Activated T-cell treated with anti-CD3 and anti-CD28 coated beads for 1 hour (primary cell): ENCODE measurements at places on chromosomes 3 and 15.

DNA sequence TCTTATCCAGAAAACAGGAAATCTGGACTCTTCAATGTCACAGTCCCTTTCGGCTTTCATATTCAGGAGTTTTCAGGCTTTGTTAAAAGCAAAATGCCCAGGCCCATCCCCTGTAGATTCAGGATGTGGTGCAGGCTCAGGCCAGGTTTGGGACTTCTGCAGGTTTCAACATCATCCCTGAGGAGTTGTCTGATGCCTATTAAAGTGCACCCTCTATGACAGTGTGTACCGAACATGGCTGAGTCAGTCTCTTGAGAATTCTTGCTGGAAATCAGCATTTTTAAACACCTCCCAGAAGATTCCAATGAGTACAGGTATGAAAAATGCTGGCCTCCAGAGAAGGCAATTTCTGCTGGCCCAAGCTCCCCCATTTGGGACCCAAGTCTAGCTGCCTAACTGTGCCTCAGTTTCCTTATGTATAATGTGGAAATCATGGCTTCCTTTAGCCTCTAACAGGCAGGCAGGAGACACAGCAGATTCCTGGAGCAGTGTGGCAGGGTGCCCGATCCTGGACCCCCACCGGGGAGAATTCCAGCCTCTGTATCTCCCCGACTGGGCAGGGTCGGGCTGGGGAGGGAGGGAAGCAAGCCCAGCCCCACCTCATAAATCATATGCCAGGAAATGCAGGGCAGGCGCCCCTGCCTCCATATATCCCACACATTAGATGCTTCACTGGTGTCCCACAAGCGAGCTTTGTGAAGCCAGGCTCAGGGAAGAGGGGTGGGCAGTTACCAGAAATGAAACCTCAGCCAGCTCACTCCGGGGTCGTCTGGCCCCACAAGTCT, 44.4 kb upstream of the SLC6A11 start:
- DNase-seq, result no peak

- DNase-seq, result no peak
These were observed 105.7 kb downstream of the CORO2B start for GRCh38 chr15:68684476-68684875.

GRCh38 chr3:139199421-139200010, 144.3 kb upstream of the MRPS22 start:
- DNase-seq, result no peak

- no peak for DNase-seq
These were observed 31.9 kb upstream of the RPP14 start for GRCh38 chr3:58274027-58274614.

DNA sequence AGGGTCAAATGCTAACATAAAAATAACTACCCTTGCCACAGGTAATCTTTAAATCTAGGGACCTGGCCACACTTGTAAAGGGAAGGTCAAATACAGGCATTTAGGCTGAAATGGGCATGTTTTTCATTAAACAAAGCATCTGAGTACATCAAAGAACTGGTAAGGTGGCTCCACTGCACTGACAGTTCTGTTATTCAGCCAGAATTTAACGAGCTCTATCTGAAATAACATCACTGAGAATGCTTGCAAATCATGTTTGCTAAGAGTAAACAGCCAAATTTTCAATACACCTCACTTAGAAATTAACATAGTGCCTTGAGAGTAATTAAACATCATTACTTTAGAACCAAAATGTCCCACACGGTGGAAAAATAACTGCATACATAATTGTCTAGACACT, 118.9 kb downstream of the MTHFS start:
- no peak for DNase-seq

DNA sequence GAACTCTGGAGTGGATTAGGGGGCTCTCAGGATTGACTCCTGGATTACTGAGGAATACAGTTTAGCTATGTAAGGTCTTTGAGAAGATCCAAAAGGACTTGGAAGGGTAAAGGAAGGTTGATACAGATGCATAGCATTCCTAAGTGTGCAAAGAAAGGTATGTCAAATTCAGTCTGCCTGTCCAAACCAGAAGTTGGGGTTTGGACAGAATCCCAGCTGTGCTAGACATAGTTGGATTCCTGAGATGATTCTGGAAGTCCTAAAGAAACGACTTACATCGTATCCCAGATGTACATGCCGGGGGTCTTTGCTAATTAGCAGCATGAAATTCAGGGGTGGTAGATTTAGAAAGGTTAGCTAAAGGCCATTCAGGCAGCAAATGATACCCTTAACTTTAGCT, 97.7 kb upstream of the TSPAN3 start:
- no peak for DNase-seq

DNA sequence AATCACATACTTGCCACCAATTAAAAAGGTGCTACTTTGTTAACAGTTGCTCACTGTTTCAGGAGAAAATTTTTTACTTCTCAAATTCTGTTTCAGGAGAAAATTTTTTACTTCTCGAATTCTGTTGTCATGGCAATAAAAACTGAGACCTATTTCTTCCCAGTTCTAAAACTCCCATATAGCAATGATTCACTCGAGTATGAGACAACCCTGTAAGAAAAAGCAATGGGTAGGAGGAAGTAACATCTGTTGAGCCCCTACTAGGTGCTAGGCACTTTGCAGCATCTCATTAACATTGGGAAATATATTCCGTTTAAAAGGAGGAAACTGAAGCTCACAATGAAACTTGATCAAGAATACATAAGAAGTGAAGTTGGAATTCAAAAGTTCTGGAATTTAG, 35.1 kb upstream of the IGSF11 start:
- DNase-seq, result no peak

DNA sequence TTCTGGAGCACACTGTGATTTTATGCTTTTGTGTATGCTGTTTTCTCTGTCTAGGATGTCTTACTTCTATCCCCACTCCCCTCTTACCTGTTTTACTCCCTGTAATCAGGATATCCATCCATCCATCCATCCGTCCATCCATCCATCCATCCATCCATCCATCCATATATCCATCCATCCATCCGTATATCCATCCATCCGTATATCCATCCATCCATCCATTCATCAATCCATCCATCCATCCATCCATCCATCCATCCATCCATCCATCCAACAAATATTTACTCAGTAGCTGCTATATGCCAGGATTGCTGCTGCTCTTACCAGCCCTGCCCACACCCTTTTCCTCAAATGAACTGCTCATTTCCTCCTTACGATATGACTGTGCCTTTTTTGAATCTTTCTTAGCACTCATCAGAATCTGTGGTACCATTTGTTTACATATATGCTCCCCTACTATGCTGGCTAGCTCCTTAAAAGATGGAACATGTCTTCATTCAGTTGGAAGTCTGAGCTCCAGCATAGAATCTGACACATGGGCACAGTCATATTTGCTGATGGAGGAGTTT, 35.2 kb downstream of the USP13 start:
- no peak for DNase-seq

DNA sequence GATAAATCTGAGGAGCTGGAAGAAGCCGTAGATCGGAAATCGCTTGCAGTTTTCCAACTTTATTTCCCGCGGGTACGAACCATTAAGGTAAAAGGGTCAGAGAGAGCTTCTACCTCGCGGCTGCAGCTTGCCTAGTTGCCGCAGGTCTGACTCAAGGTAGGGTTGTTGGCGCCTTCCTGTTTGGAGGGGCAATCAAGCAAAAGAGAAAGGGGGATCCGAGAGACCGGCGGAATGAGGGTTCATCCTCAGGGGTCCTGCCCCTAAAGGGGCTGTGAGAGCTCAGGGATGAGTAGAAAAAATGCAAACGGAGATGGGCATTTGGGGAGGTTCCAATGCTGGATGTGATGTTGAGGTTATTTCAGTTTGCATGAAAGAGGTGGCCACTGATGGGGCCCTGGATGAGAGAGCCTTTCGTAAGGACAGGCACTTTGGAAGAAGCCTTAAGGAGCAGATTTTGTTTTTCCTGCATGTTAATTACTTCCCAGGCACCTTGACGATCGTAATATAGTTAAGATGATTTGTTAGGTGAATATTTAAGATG, 265.4 kb downstream of the CGGBP1 start:
- DNase-seq, result no peak

DNA sequence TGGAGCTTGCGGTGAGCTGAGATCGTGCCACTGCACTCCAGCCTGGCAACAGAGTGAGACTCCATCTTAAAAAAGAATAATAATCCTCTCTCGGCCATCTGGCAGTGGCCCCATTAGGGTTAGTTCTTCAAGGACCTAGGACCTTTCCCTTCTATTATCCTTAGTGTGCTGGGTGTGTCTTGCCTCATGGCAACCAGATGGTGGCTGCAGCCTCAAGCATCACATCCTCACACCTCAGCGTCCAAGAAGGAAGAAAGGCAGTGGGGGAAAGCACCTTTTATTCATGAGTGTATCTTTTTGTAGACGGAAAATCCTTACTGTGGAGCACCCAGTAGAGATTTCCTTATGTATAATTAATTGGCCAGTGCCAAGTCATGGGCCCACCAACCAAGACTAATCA, 42.7 kb upstream of the TFRC start:
- no peak for DNase-seq

- DNase-seq, result no peak
These were observed 241.7 kb downstream of the CNTN3 start for GRCh38 chr3:74372743-74373142.

DNA sequence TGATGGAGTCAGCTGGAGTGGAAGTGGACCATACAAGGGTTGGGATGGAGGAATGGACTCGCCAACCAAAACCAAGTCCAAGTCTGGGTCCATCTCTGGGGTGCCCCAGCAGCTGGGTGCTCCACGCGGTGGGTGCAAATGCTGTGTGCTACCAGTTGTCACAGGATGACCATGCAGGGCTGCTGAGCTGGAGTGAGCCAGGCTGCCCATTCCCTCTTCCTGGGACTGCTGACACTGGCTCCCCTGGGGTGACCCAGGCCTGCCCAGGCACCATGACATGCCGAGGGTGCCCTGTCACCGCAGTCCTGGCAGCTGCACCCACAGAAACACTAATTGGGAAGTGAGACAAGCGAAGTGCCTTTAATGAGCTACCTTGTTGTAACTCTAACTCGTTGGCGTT, 140.2 kb downstream of the TPRA1 start:
- DNase-seq, result no peak

GRCh38 chr3:119302697-119303551, 8.7 kb downstream of the ARHGAP31 start:
- no peak for DNase-seq

DNA sequence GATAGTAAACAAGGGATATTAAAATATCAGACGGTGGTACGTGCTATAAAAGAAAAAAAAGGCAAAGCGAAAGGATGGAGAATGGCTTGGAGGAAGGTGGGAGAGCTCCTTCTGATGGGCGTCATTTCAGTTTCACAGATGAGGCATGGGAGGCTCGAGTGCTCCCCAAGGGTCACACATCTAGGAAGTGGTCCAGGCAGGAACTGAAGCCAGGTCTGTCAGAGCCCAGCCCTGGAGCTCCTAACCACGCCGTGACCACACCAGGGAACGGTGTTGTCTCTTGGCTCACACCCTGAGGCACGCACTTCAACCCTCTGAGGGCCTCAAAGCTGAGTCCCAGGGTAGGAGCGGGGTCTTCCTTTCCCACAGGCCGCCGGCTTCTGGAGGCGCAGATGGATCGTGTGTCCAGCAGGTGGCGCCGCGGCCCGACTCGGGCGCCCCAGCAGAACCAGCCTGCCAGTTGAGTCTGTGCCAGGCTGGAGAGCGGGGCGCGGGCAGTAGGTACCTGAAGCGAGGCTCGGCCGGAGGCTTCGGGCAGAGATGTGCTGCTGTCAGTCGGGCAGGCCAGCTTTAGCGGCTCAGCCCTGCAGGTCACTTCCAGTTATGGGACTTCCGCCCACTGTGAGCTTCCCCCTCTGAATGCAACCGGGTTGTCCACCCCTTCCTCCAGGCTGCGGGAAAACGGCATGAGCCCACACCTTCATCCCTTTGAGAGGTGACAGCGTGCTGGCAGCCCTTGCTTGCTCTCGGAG, 68.1 kb downstream of the SLC6A1 start:
- peak; percentile 30 for DNase-seq

DNA sequence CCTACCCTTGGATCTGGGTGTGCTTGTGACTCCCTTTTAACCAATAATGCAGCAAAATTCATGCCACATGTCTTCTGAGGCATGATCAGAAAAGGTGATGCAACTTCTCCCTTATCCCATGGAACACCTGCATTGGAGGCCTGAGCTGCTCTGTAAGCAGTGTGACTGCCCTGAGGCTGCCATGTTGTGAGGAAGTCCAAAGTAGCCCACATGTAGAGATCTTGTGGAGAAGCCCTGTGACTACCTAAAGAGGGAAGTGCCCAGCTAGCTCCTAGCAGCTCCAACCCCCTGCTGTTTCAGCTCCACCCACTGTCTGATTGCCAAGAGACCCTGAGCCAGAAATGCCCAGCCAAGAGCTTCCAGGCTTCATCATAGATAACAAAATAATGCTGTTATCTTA, 6.4 kb upstream of the NR1D2 start:
- DNase-seq, result no peak

DNA sequence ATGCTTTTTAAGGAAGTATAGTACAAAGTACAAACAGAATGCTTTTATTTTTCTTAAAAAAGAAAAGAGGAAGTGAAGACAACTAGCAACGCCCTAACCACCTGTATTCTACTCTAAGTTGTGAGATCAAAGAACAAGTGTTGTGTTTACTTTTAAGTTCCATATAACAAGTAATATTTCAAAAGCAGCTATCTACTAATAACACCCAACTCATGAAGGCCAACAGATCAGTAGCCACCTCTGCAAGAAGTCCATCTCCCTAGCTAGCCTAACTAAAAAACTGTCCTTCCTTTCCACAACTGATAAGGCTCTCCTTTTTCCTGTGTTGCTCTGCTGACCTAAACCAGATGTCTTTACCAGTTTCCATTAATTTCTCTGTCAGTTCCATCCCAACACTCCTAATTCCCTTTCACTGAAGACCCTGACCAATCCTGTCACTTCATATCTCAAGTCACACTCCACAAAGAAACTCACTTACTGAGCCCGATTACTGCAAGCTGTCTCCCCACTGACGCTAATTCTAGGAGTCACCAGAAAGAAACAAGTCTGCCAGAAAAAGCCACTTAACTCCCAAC, 26.9 kb downstream of the PHC3 start:
- no peak for DNase-seq

DNA sequence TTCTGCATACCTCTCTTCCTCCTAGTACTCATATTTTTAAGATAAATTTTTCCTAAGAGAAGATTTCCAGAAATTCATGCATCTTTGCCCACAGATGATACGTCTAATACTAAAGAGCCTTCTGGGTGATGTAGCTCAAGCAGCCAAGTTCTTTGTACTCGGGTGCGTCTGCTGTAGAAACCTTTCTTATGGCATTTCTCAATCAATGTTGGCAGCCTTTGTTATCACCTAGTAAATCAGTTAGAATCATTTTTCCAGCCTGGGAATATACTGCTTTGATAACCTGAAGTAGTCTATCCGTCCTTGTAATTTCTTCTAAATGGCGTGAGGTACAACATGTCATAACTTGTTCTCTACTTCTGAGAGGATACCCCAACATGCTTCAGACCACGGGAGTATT, 104.5 kb downstream of the GOLIM4 start:
- DNase-seq, result no peak

GRCh38 chr15:31150732-31151231, 49.3 kb upstream of the TRPM1 start:
- DNase-seq, result no peak

DNA sequence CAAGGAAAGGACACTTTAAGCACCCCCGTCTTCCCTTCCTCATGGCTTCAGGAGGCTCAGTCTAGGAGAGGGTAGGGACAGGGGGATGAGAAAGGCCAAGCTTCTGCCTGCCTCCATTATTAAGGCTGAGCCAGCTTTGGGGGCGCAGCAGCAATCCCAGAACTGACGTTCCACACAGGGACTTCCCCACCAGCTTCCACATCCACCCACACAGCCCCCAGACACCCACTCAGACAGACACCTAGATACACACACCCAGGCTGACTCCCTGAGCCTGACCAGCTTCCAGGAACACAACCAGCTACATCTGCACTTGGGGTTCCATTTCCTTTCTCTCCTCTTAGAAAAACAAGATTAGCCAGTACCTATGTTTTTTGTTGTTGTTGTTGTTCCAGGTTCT, 4.7 kb downstream of the HCN4 start:
- no peak for DNase-seq
